ENCODE measurements at places on chromosomes 16 and 17.
A peak's percentile ranks its signal among the peaks of the same experiment; 100 is the strongest.

- DNase-seq: no peak
Measured at GRCh38 chr16:75196836-75197235, 10.1 kb downstream of the CTRB2 start.

DNA sequence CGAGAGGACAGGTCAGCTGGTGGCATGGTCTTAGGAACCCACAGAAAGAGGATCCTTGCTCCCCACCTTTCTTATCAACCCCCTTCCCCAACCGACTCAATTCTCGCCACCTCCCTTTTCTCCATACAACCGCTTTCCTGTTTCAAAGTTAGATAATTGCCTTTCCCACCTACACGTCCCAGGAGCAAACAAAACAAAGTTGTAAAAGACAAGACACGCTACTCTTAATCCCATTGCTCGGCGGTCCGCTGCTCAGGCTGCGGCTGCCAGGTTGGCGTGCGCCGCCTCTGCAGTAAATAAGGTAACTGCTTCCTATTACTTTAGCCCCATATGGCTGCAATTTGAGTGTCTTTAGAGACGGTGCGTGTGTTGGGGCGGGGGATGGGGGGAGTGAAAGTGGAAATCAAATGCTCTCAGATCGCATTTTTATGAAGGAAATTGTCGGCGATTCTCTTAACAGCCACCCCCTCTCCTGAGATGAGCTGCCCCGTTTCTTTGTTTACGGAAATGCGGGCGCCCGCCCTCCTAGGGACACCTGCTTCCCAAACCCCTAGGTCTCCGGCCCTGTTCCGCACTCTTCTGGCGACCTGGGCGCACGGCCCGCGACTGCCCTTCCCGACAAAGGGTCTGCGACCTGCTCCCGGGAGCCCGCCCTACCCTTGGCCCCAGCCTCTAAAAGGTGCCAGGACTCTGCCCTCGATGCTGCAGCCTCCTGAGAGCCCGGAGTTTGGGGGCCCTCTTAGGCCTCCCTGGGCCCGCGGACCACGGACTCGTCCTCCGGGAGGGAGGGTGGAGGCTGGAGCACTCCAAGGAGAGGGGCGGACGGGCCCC is 3.7 kb upstream of the CBX8 start:
- DNase-seq: peak; percentile 87

GRCh38 chr16:49987381-49987780 is 37.6 kb upstream of the CNEP1R1 start:
- no peak for DNase-seq

- peak; percentile 76 for DNase-seq
Measured at GRCh38 chr17:63497708-63498483, 21.0 kb downstream of the ACE start.

DNA sequence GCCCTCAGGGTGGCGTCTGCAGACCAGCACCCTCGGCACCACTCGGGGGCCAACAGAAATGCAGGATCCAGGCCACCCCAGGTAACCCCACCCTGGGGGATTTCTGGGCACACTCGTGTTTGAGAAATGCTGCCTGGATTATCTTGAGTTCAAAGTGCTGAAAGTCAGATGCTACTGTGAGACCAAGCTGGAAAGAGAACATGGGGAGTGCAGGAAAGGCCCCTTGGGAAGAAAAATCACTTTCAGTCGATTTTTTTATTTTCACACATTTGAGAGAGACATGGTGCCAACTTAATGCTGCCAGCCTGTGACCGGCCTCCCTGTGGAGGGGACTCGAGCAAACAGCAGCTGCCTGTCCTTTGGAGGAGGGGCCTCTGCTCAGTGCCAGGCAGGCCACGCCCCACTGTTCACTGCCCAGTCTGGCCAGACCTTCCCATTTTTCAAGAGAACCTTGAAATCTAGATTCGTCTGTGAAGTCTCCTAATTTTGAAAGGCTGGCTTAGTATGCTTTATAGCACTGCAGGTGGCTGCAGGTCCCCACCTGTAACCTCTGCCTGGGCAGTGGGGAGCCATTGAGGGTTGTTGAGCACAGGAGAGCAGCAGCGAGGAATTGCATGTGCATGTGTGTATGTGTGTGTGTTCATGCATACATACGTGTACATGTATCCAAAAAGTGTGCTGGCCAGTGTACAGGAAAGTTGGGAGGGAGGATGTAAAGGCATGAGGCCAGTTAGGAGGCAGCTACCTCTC is 70.7 kb upstream of the PLCG2 start:
- DNase-seq: no peak
